GM23338 (cell line): ENCODE measurements at places on chromosomes 7 and 10. TPM values are rescaled to one million over a fixed set of nuclear protein-coding genes. Genes with fewer than 3 reads are reported as not detected.

The ENO4 gene
- total RNA-seq, result 0.04 and 0.24 TPM in 2 replicates

The AGAP9 gene
- total RNA-seq, result 6.9 and 7.6 TPM in 2 replicates

The NDUFB2 gene
- total RNA-seq, result 175 and 306 TPM in 2 replicates

The RPEL1 gene
- total RNA-seq, result not detected in 2 replicates

The SLIT1 gene
- total RNA-seq, result 1.7 and 2.0 TPM in 2 replicates
